NCI-H1105 (cell line): ENCODE measurements at places on chromosomes 2 and 18.

GRCh38 chr2:226865273-226865672, 29.4 kb downstream of the RHBDD1 start:
- DNase-seq: no peak

DNA sequence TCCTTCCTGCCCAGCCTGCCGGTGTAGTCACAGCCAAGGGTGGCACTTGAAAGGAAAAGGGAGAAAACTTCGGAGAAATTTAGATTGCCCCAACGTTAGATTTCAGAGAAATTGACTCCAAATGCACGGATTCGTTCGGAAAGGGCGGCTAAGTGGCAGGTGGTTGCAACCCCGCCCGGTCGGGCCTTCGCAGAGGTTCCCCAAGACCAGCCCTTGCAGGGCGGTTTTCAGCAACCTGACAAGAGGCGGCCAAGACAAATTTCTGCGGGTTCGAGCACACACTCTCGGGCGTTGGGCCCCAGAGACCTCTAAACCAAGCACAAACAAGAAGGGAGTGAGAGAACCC, 4.8 kb downstream of the ONECUT2 start:
- no peak for DNase-seq

DNA sequence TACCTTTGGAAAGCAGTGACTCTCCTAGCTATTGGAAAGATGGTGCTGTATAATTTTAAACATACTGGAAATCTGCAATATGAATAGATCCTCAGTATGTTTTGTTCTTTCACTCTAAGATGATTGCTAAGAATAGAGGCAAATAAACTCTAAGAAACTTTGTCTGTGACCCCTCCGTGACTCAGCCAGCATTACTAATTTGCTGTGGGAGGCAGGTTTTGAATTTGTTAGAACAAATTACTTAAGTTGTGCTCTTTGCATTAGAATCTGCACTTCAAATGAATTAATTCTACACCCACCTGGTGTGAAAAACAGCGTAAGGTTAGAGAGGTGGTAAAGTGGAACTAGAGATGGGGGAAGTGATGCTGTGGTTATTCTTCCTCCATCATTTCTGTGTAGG, 142.2 kb downstream of the RAPGEF4 start:
- no peak for DNase-seq

- no peak for DNase-seq
Observed at GRCh38 chr2:26946841-26947784, 23.3 kb upstream of the MAPRE3 start.

GRCh38 chr18:13572721-13573120, 153.6 kb downstream of the FAM210A start:
- no peak for DNase-seq

DNA sequence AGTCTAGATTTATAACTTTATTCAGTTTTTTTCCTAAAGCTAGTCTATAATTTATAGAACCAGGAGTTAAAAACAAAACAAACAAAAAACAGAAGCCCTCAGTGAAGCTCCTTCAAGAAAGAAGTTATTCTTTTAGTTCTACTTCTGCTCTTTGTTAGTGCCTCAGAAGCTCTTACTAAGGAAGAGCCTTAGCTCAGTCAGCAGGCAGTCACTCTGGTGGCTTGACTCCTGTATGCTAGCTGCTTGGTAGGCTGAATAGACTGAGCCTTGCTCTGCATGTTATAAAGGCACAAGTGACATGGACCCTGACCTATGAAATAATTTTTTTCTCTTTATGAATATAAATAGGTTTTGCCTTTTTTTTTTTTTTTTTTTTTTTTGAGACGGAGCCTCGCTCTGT, 24.8 kb downstream of the NCOA1 start:
- DNase-seq: no peak

- no peak for DNase-seq
Observed at GRCh38 chr18:33606621-33607020, 28.6 kb downstream of the ASXL3 start.

- no peak for DNase-seq
Observed at GRCh38 chr2:113119111-113119510, 8.3 kb upstream of the IL1RN start.

GRCh38 chr2:53353135-53354114, 414.2 kb upstream of the CHAC2 start:
- DNase-seq: no peak

DNA sequence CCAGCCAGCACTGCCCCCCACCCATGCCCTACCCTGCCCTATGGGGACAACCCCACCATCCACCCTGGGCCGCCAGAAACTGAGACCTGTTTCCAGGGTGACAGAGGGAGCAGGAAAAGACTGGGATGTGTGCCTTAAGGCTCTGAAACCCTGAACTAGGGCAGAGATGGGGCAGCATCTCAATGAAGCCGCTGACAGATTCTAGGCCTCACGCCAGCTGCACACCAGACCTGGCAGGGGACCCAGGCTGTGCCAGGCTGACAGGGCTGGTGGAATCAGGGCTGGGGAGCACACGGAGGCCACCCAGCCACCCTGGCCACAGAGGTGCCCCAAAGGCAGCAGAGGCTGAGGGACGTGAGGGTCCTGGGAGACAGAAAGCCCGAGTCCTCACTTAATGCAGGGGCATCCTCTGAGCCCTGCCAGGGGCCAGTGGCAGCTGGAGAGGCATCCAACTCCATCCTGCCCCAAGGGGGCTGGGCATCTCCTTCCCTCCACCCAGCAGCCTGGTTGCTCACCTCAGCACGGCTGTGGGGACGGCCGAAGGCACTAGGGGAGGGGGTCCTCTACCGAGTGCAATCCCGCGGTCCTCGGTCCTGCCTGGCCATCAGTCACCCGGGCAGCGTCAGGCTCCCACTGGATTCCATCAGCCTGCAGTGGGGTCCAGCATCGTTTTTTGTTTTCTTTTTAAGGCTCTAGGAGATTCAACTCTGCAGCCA, 169.2 kb downstream of the ZFP36L2 start:
- DNase-seq: no peak

GRCh38 chr2:108428286-108429009, 20.6 kb upstream of the GCC2 start:
- DNase-seq: no peak

DNA sequence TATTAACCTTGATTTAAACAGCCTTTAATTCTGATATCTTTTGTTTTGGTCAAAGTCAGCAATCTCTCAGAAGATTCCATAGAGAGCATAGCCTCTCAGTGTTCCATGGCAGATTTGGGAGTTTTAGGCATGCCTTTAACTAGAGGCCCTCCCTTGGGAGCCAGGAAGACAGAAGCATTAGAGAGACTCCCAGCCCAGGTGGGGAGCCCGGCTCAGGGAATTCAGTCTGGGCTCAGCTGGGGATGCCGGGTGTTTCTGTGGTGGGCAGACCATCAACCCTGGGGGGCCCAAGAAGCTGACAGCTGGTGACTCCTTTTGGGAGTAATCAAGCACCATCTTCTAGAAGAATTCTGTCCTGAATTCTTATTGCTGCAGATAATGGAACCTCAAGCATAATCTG, 99.7 kb upstream of the CELF4 start:
- DNase-seq: no peak

DNA sequence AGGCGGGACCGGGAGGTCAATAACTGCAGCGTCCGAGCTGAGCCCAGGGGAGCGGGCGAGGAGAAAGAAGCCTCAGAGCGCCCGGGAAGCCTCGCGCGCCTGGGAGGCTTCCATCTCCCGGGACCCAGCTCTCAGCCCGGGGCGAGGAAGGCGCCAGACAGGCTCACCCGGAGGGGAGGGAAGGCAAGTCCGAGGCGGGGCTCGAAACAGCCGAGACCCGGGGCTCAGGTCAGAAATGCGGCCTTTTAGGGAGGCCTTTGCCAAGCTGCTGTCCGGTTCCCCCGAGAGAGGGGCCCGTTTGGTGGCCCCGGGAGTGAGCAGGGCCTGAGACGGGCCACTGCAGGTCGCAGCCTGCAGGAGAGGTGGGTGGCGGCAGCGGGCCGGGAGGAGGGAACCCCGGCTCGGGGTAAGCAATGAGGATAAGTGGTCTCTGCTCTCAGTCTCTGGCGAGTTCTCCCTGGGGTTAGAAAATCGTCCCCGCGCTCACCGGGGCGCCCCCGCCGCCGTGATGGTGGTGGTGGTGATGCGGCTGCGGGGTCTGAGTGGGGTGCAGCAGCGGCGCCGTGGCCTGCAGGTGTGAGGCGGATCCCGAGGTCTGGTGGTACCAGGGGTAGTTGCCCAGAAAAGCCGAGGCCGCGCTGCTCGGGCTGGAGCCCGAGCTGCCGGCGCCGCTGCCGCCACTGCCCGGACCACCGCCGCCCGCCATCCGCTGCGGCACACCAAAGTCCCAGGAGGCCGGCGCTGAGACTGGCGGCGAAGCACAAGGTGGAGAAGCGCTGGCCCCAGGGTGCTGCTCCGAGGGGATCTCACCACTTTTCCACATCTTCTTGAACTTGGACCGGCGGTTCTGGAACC, 2.4 kb downstream of the DLX2 start:
- peak; percentile 21 for DNase-seq
